ENCODE measurements at places on chromosomes 6 and 20. TPM values are rescaled to one million over a fixed set of nuclear protein-coding genes. Genes with fewer than 3 reads are reported as not detected.

Gene GTSF1L
- not detected for total RNA-seq

Gene PTCHD4
- 0.34 TPM for total RNA-seq

Gene WFDC5
- total RNA-seq: not detected

Gene CST1
- not detected for total RNA-seq

Gene GRIK2
- total RNA-seq: 0.15 TPM

Gene FOXP4
- total RNA-seq: 3.7 TPM

Gene TMC2
- not detected for total RNA-seq

Gene PHACTR1
- total RNA-seq: 2.5 TPM

Gene MAPK13
- total RNA-seq: 7.6 TPM

Gene VGLL2
- not detected for total RNA-seq

Gene ZBP1
- not detected for total RNA-seq

Gene EHMT2
- 38.7 TPM for total RNA-seq

Gene HCRTR2
- not detected for total RNA-seq

Gene PSORS1C2
- not detected for total RNA-seq

Gene LHFPL5
- not detected for total RNA-seq

Gene PPP1R18
- 58.6 TPM for total RNA-seq

Gene SPATA25
- total RNA-seq: 0.15 TPM

Gene SRMS
- total RNA-seq: not detected

Gene CCN6
- not detected for total RNA-seq

Gene RNF182
- 3.9 TPM for total RNA-seq

Measured in bronchus fibroblast of lung (primary cell).